ENCODE measurements at places on chromosomes 1 and 21.

DNA sequence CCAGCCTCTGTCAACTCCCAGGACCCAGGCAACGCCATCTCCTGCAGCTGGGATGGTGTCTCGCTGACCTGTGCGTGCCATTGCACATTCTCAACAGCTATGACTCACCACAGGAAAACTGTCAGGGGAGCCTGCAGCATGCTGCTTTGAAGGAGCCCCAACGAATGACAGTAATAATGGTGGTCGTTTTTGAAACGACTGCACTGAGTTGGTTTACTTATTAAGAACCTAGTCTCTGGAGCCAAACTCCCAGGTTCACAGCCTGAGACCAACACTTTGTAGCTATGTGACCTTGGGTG lies 21.6 kb downstream of the TCEA3 start:
- no peak for DNase-seq

DNA sequence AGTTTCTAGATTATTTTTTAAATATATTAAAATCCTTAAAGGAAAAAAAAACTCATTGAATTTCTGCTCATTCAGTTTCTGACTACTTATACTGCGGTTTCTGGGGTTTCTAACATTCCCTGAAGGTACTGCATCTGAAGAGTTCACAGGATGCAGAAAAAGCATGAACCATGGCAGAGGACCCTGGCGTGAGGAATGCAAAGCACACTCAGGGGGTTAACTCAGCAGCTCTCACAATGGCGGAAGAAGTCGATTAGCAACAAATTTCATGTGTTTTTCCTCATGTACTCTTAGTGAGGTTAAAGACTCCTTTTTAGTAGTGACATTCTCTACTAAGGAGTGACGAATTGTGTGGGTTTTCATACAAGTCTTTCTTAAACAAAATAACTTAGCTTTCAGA lies 975.6 kb downstream of the NCAM2 start:
- DNase-seq, result no peak

GRCh38 chr1:163770265-163770664 lies 448.5 kb downstream of the NUF2 start:
- DNase-seq, result no peak

DNA sequence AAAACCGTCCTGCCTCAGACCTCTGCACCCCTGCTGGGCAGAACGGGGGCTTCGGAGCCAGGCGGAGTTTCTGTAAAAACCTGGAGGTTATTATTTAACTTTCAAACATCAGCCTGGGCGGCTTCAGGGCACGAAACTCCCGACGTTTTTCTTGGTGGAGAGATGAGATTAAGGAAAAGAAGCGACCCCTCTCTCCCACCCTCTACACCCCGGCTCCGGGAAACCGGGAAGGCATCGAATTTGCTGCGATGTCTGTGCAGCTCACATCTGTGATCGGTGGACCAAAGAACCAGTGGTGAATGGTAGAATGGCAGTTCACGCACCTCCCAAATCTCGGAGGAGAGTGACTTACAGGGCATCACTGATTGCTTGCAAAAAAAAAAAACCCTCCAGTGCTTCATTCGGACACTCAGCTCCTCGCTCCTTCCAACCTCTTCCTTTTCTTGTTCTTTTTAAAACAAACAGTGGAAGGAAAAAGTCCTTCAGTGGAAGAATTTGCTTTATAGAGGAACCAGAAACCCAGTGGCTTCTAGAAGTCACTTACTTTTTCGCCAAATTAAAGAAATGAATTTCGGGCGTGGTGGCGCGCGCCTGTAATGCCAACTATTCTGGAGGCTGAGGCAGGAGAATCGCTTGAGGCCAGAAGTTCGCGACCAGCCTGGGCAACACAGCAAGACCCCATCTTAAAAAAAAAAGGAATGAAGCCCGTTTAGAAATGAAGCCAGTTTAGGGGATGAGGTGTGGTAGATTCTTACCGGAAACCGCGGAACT lies 884 bp downstream of the PHACTR4 start:
- no peak for DNase-seq

DNA sequence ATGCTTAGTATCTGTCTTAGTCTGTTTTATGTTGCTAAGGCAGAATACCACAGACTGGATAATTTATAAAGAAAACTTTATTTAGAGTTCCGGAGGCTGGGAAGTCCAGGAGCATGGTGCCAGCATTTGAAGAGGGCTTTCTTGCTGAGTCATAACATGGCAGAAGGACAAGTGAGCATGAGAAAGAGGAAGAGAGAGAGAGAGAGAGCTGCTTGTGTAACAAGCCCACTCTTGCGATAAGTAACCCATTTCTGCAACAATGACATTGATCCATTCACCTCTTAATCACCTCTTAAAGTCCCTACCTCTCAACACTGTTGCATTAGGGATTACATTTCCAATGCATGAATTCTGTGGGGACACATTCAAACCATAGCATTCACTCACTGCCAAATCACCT lies 11.7 kb upstream of the MYOCOS start:
- no peak for DNase-seq

GRCh38 chr1:182877842-182878241 lies 38.7 kb downstream of the DHX9 start:
- no peak for DNase-seq

DNA sequence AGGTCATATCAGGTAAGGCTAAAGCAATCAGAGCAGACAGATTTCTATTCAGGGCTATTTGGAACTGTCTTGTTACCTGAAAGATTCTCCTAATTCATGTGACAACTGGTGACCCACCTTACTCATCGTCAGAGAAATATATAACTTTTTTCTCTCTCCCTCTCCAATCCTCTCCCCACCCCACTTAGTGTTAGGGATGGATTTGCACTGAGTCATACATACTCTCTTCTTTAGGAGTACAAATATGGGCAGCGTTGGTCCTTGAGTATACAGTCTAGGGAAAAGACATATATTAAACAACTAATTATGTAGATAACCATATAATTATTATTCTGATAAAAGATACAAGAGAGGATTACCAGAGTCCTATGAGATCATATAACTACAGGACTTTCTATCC lies 246.3 kb downstream of the HHIPL2 start:
- DNase-seq, result no peak
